COR-L47 (cell line): ENCODE measurements at places on chromosomes 7 and 10.

DNA sequence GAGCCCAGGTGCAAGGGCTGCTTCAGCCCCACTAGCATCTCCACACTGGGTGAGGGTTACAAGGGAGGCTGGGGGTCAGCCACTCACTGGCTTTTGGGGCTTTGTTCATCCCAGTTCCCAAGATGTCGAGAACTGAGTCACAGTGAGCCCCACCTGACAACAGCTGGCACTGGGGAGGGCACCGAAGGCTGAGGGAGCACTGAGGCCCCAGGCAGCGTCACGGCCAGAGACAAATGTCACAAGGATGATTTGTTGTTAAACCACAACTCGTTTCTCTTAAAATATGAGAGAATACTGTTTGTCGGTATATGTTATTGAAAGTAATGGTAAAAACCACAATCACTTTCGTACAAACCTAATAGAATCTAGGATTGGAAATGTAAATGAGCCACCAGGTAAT, 219.9 kb downstream of the CELF2 start:
- no peak for DNase-seq

GRCh38 chr7:110529175-110529574, 561.8 kb upstream of the LRRN3 start:
- no peak for DNase-seq

- no peak for DNase-seq
Observed at GRCh38 chr10:112950714-112951358, 789 bp downstream of the TCF7L2 start.

- DNase-seq: no peak
Observed at GRCh38 chr7:34652809-34653208, 5.2 kb upstream of the NPSR1 start.

GRCh38 chr7:97601931-97602457, 129.9 kb upstream of the TAC1 start:
- DNase-seq: no peak

DNA sequence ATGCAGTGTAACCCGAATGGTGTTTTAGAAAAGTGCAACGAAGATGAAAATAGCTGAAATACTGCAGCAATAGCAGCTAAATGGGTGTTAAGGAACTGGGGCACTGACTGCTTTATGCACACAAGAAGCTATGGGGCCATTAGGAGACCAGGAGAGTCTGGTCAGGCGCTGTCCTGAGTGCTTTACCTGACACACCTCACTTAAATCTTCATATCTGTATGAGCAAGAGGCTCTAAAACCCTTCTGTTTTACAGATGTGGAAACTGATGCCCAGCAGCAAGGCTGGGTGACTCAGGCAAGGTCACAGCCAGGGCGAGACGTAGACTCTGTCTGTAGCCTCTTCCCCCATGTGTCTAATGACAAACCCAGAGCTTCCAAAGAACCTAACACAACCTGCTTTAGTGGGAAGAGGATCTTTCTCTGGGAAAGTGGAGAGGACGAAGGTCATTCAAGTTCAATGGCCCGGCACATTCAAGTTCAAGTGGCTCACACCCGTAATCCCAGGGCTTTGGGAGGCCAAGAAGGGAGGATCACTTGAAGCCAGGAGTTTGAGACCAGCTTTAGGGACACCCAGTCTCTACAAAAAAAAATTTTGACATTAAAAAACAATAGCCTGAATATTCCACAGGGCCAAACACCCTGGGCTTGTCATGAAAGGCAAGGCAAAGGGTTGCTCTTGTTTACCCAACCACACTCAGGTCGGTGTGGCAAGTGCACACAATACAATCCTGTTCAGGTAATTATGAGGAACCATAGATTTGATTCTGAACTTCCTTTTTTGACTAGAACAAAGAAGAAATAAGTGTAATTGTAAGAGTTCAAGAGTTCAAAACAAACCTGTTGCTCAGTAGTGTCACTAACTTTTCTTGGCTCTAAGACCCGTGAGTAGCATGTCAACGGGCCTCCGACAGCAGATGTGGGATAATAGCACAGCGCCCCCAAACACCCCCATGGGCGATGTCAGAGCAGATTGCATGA, 53.7 kb upstream of the KLF6 start:
- no peak for DNase-seq

DNA sequence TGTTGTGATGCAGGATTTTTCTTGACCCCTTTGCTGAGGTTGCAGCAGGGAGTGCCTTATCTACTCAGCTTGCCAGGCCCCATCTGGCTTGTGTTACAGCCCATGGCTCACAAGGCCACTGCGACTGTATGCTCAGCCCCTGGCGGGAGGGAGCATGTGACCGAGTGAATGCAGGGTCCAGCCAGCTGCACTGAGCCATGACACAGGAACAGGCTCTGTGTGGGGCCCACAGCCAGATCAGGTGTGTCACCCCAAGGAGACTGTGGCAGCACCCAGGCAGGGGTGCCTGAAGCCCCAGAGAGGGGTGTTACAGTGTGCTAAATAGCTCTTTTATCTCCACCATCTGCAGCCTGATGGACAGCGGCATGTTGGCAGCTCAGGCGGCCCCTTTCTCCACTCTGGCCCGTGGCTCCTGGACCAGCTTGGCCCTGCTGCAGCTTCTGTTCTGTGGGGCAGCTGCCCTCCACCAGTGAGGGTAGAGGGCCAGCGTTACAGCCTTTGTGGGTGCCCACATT, 2.6 kb upstream of the PCBD1 start:
- no peak for DNase-seq

- no peak for DNase-seq
Observed at GRCh38 chr7:98998821-98999725, 120.7 kb downstream of the TRRAP start.
